ENCODE measurements at places on chromosomes 12 and 14. TPM values are rescaled to one million over a fixed set of nuclear protein-coding genes. Genes with fewer than 3 reads are reported as not detected.

Gene FGF6
- total RNA-seq: not detected

Gene TRPV4
- total RNA-seq: not detected

DNA sequence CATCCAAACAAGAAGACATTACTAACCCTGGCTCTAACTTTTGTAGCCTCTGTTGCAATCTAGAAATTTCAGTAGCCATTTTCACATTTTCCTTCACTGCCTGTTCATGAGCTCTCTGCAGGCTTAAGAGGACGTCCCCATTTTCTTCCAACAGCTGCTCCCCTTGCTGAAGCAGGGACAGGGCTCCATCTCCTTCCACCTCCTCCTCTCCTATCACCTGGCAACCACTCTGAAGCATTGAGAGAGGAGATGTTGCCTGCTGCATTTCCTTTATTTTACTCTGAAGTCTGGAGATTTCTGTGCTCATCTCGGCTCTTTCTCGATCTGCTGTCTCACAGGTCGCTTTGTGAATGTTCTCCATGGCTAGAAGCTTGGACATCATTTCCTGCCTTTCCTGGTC, 73.3 kb downstream of the NIN start:
- peaks cover 96% of the 10 kb centered on the region for H3K36me3 ChIP-seq
- H3K27ac ChIP-seq: no peak overlapping the region
- H3K4me1 ChIP-seq: no peaks in the 10 kb centered on the region

Gene DNAI7
- total RNA-seq: 0.88 TPM

DNA sequence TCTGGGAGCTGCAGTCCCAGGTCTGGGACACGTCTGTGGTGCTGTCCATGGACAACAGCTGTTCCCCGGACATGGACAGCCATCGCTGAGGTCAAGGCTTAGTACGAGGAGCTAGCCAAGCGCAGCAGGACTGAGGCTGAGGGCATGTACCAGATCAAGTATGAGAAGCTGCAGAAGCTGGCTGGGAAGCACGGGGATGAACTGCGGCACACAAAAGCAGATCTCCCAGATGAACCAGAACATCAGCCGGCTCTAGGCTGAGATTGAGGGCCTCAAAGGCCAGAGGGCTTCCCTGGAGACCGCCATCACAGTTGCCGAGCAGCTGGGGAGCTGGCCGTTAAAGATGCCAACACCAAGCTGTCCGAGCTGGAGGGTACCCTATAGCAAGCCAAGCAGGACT, 375.3 kb downstream of the SEC23A start:
- no peak overlapping the region for H3K27ac ChIP-seq
- no peak overlapping the region for H3K4me3 ChIP-seq
- no peaks in the 10 kb centered on the region for H3K27me3 ChIP-seq
- H3K36me3 ChIP-seq: no peaks in the 10 kb centered on the region

- H3K36me3 ChIP-seq: no peaks in the 10 kb centered on the region
- H3K4me3 ChIP-seq: no peak overlapping the region
- H3K27ac ChIP-seq: no peak overlapping the region
- DNase-seq: no peak
- no peaks in the 10 kb centered on the region for H3K27me3 ChIP-seq
- no peaks in the 10 kb centered on the region for H3K4me1 ChIP-seq
Observed at GRCh38 chr12:5480218-5480937, 48.5 kb downstream of the NTF3 start.

Gene CS
- total RNA-seq: 489 TPM

GRCh38 chr12:1403417-1403816, 191.0 kb downstream of the FBXL14 start:
- H3K27ac ChIP-seq: no peak overlapping the region
- H3K27me3 ChIP-seq: no peaks in the 10 kb centered on the region
- H3K4me3 ChIP-seq: no peak overlapping the region
- H3K36me3 ChIP-seq: no peaks in the 10 kb centered on the region
- H3K4me1 ChIP-seq: no peaks in the 10 kb centered on the region

Gene TMEM119
- total RNA-seq: 11.0 TPM

DNA sequence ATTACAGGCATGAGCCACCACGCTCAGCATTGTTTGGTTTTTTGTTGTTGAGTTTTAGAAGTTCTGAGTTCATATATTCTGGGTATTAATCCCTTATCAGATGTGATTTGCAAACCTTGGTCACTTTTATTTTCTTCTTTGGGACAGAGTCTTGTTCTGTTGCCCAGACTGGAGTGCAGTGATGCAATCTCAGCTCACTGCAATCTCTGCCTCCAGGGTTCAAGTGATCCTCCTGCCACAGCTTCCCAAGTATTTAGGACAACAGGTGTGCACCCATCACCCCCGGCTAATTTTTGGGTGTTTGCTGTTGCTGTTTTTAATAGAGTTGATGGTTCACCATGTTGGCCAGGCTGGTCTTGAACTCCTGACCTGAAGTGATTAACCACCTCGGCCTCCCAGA, 11.8 kb downstream of the USP30 start:
- H3K27ac ChIP-seq: no peak overlapping the region
- H3K36me3 ChIP-seq: peaks cover 39% of the 10 kb centered on the region
- no peak for DNase-seq
- no peaks in the 10 kb centered on the region for H3K27me3 ChIP-seq
- no peak overlapping the region for H3K4me3 ChIP-seq

DNA sequence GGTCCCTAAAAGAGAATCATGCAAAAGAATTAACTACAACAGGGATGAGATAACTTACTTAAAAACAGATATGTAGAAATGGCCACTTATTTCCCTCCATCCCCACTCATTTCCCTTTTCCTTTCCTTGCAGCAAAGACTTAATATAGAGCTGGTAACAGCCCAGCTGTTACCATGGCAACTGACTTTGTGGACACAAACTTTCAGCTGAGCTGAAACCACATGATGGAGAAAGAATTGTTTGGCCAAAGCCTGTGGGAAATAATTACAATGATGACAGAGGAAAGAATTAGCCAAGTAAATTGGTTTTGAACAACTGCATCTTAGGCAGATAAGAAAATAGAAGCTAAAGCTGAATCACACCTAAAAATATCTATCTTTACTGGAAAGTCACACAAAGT, 364.9 kb downstream of the GALC start:
- H3K27ac ChIP-seq: peak overlapping the region; percentile 25
- no peaks in the 10 kb centered on the region for H3K27me3 ChIP-seq
- no peaks in the 10 kb centered on the region for H3K36me3 ChIP-seq
- peak; percentile 47 for DNase-seq
- no peaks in the 10 kb centered on the region for H3K4me1 ChIP-seq

Gene LIN52
- 14.4 TPM for total RNA-seq

Gene CTSG
- 0.42 TPM for total RNA-seq

DNA sequence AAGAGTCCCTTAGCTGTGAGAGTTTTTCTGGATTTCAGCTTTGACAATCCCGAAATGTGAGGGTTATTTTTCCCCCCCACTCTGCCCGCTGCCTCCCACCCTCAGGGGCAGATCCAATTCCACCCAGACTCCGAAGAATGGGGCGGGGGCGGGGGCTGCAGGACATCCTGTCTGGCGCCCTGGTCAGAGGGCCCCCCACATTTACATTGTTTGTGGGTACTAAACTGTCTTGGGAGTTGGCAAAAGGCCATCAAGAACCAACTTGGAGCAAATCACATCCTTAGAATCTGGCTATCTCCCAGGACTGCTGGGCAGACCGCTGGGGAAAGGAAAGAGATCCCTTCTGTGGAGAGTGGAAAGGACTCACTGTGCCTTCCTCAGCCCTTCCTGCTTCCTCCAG, 2.4 kb downstream of the EMP1 start:
- H3K4me1 ChIP-seq: peaks cover 28% of the 10 kb centered on the region
- H3K4me3 ChIP-seq: peak overlapping the region; percentile 67
- DNase-seq: peak; percentile 39
- no peaks in the 10 kb centered on the region for H3K27me3 ChIP-seq
- peak overlapping the region; percentile 89 for H3K27ac ChIP-seq

- no peak overlapping the region for H3K4me3 ChIP-seq
- no peaks in the 10 kb centered on the region for H3K4me1 ChIP-seq
- no peaks in the 10 kb centered on the region for H3K36me3 ChIP-seq
- no peaks in the 10 kb centered on the region for H3K27me3 ChIP-seq
- no peak for DNase-seq
Observed at GRCh38 chr14:55799508-55800095, 219.6 kb downstream of the KTN1 start.

- H3K4me1 ChIP-seq: peaks cover 9% of the 10 kb centered on the region
- DNase-seq: no peak
- H3K36me3 ChIP-seq: no peaks in the 10 kb centered on the region
- H3K27ac ChIP-seq: no peak overlapping the region
- no peak overlapping the region for H3K4me3 ChIP-seq
- no peaks in the 10 kb centered on the region for H3K27me3 ChIP-seq
Observed at GRCh38 chr14:89137526-89138163, 279.4 kb downstream of the FOXN3 start.

GRCh38 chr14:75068294-75069120, 934 bp upstream of the ZC2HC1C start:
- H3K36me3 ChIP-seq: no peaks in the 10 kb centered on the region
- H3K27me3 ChIP-seq: no peaks in the 10 kb centered on the region
- DNase-seq: no peak
- no peaks in the 10 kb centered on the region for H3K4me1 ChIP-seq
- peak overlapping the region; percentile 92 for H3K27ac ChIP-seq

DNA sequence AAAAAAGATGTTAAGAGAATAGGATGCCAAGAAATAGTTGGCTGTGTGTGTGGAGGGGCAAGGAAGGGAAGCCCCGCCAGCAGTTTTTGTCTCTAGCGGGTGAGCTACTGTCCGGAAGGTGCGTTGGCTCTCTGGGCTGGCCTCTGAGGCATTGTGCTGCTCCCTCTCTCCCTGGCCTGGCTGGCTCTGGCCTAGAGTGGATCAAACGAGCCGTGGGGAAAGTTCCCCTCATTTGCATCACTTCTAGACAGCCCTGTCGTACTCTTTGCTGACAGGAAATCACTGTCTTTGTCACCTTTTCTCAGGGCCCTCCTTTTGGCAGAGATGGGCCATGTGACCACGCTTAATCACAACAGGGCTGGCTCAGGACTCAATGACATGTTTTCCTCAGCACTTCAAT, 236.1 kb upstream of the NPAS3 start:
- peaks cover 24% of the 10 kb centered on the region for H3K4me1 ChIP-seq
- peak; percentile 73 for DNase-seq
- H3K36me3 ChIP-seq: no peaks in the 10 kb centered on the region
- H3K4me3 ChIP-seq: no peak overlapping the region

Gene INHBC
- total RNA-seq: not detected

DNA sequence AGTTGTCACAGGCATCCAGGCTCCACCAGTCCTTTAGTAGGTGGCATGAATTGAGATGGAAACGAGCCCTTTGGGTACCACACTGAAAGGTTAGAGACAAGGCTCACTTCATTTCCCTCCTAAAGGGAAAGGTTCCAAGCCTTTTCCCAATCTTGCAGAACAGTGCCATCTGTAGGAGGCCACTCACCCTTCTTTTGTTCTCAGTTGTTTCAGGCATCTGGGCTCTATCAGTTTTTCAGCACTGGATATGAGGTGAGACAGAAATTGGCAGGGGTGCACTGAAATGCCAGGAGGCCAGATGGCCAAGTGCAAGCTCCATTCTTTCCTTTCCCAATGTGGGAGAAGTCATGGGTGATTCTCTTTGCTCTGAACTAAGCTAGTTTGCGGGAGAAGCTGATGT, 15.2 kb downstream of the FBXO33 start:
- peaks cover 8% of the 10 kb centered on the region for H3K4me1 ChIP-seq
- H3K36me3 ChIP-seq: no peaks in the 10 kb centered on the region
- no peak overlapping the region for H3K4me3 ChIP-seq
- no peak overlapping the region for H3K27ac ChIP-seq
- no peaks in the 10 kb centered on the region for H3K27me3 ChIP-seq

DNA sequence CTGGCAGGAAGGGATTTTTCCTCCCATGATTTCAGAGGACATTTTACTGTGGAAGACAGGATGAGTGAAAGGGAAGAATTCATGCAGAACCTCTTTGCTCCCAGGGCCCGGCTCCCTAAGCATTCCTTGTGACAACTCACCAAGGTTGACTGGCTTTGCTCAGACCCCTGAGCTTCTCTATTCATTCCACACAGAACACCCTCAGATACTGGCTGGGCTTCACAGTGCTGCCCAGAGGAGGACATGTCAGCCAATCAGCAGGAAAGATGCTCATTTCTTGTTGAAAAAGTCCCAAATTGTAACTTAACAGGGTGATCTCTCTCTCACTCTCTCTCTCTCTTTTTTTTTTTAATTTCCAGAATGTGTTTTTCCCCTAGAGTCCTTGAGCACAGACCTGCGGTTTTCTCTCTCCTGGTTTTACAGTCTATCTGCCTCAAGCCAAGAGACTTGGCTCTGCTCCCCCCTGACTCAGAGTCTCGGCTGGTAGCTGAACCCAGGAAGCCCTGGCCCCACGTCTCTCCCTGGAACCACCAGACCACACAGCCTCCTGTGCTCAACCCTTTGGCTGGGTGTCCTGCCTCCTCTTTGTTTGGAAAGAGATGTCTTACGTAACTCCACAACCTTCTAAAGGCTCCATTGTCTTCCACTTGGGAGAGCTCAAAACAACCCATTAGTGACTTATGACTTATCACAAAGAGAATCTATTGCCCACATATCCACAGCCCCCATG, 43.9 kb downstream of the SSPN start:
- no peak overlapping the region for H3K27ac ChIP-seq
- H3K4me1 ChIP-seq: no peaks in the 10 kb centered on the region
- DNase-seq: peak; percentile 61
- H3K4me3 ChIP-seq: no peak overlapping the region
- H3K36me3 ChIP-seq: no peaks in the 10 kb centered on the region
- H3K27me3 ChIP-seq: no peaks in the 10 kb centered on the region

DNA sequence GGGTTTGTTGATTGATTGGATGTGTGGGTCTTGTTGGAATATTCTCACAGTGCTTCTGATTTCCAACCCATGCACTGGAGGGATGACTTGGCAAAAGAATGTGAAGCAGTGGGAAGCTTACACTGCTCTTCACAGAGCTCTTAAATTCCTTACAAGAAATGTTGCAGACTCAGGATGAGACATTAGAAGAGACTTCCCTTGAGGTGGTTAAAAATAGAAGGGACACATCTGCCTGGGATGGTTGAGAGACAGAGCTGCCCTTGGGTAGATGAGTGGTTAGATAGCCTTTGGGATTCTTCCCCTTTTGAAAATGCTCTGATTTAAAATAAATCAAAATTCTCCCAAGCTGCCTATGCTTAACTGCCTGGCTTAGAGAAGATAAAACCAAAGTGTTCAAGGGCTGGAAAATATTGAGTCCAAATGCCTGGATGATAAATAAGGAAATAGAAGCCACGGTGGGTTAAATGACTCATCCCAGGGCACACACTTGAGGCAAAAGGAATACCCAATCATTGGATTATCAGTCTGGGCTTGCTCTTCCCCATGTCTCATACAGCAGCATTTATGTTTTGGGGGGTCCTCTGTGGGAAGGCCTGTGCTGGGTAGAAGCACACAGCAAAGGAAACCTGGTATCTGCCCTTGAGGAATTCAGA, 264.3 kb downstream of the AKAP6 start:
- H3K4me3 ChIP-seq: no peak overlapping the region
- peaks cover 30% of the 10 kb centered on the region for H3K4me1 ChIP-seq
- no peak for DNase-seq

- H3K27ac ChIP-seq: no peak overlapping the region
- H3K27me3 ChIP-seq: no peaks in the 10 kb centered on the region
- H3K4me1 ChIP-seq: peaks cover 52% of the 10 kb centered on the region
- DNase-seq: no peak
- H3K4me3 ChIP-seq: no peak overlapping the region
Observed at GRCh38 chr12:104519190-104520019, 62.7 kb downstream of the CHST11 start.

GRCh38 chr14:88196925-88197324, 126.1 kb downstream of the KCNK10 start:
- H3K4me3 ChIP-seq: no peak overlapping the region
- DNase-seq: no peak
- no peak overlapping the region for H3K27ac ChIP-seq

Measured in heart left ventricle (tissue), 16 donors.